AML-193 (cell line): ENCODE measurements at places on chromosomes 3 and 15.

- DNase-seq: no peak
Observed at GRCh38 chr15:35479423-35479822, 66.5 kb downstream of the DPH6 start.

DNA sequence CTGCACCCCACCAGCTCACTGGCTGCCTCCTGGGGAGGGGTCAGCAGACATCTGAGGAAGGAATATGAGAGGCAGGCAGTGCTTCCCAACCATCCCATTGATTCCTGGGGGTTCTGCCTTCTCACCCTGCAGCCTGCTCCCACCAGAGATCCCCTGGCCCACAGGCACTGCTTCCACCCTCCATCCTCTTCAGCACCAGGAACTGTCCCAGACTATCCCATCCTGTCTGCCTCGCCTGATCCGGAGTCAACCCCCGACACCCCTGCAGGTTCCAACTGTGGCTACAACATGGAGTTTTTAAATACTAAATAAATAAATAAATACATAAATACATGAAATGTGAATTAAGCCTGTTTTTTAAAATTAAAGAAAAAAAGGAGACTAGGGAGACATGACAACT lies 43.6 kb downstream of the CACNA2D2 start:
- no peak for DNase-seq

DNA sequence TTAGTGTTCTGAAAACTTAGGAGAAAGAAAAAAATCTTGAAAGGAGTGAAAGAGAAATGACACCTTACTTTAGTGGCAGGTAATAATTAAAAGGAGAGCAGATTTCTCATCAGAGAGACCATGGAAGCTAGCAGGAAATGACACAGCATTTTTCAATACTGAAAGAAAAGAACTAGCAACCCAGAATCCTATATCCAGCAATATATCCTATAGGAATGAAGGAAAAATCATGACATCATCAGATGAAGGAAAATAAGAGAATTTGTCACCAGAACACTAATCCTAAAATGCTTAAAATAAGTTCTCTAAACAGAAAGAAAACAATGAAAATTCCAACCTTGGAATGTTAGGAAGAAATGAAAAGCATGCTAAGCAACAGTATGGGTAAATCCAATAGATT lies 39.8 kb upstream of the MDFIC2 start:
- DNase-seq: no peak

GRCh38 chr15:45200799-45201556 lies 13.2 kb upstream of the SHF start:
- DNase-seq: peak; percentile 49

GRCh38 chr3:112005091-112005672 lies 6.5 kb downstream of the TAGLN3 start:
- no peak for DNase-seq

DNA sequence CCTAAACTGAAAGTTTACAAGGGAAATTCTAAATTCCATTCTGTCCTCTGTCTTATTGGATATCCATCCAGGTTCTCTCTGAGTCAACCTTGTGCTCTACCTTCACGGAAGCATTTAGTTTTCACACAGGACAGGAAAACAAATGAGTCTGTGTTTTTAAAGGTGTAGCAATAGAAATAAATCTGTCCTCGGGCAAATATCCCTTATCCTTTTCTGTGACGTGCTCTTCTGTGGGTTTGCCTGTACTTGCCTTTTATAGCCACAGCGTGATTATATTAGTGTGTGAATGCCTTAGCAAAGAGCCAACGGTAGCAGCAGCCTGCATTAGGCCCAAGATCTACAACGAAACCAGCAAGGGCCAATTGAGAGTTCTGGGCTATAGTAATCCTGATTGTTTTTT lies 127.2 kb upstream of the PLSCR5 start:
- no peak for DNase-seq

DNA sequence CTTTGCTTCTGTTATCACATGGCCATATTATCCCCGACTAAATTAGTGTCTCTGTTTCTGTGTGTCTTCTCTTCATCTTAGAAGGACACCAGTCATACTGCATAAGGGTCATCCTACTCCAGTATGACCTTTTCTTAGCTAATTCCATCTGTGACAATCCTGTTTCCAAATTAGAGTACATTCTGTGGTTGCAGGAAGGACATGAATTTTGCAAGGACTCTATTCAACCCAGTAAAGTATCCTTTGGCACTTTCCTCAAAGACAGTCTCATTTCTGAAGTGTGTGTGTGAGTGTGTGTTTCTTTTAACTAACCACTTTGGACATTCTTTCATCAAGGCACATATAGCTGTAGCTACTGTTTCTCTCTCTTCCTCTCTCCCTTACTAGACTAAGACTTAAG lies 15.2 kb upstream of the MME start:
- no peak for DNase-seq

DNA sequence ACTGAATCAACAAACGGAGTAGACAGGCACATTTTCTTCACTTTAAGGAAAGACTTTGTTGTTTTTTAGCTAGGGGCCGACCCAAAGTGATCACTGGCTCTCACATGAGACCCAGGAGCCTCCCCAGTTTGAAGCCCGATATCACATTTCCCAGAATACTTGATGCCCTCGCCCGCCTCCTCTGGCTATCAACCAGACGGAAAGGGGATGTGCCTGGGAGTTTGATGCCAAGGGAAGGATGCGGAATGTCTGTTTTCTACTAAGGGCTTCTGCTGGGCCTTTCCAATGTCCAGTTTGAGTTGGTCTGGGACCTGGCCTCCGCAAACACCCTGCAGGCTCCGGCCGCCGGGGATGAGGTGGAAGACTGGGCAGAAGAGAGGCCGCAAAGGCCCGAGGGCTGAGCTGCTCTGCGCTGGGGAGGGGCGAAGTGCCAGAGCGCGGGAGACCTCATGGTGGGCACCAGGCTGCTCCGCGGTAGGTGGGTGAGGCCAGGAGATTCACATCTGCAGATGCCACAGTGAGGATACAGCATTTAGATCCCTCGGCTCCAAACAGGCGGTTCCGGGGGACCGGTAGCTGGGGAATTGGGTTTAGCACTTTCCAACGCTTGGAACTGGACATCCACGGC lies 491 bp upstream of the ZNF774 start:
- DNase-seq: no peak

- DNase-seq: no peak
Observed at GRCh38 chr15:101500865-101501551, 11.5 kb upstream of the PCSK6 start.

DNA sequence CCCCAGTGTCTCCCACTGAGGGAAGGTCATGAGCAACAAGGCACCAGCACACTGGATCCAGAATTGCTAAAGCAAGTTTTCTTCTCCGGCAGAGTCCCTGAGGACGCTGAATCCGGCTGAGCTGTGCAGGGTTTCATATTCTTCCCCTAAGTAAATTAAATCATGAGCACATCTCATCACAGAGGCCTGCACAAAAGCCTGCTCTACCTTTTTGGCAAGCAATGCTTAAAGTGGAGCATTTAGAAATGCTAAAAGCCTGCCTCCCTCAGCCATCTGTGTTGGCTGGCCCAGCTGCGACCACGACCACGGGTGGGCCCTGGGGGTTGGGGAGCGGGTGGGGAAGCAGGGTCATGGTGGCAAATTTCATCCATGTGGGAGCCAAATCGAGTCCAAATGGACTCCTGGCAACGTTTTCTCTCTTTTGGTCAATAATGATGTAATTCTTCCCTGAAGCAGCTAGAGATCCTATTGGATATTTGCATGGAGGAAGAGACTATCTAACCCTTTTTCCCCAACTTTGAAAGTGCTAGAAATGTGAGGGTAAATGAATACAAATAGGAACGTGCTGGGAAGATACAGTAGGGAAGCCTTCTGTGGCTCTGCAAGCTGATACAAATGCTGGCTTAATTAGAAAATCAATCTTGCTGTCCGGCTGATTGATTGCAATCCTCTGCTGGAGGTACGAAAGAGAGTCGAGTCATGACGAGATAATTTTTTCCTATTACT lies 532.8 kb upstream of the TBL1XR1 start:
- no peak for DNase-seq

GRCh38 chr15:50496692-50497091 lies 49.8 kb downstream of the USP50 start:
- no peak for DNase-seq

DNA sequence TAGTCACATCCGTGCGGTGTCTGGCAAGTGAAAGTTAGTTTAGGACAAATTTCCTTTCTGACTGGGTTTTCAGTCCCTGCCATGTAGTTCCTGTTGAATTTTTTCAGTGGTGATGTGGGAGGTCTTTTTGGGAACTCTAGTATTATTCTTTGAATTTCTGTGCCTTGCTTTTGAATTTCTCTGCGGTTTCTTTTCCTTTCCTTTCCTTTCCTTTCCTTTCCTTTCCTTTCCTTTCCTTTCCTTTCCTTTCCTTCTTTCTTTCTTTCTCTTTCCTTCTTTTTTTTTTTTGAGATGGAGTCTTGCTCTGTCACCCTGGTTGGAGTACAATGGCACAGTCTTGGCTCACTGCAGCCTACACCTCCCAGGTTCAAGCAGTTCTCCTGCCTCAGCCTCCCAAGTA lies 88.2 kb downstream of the CGNL1 start:
- no peak for DNase-seq

DNA sequence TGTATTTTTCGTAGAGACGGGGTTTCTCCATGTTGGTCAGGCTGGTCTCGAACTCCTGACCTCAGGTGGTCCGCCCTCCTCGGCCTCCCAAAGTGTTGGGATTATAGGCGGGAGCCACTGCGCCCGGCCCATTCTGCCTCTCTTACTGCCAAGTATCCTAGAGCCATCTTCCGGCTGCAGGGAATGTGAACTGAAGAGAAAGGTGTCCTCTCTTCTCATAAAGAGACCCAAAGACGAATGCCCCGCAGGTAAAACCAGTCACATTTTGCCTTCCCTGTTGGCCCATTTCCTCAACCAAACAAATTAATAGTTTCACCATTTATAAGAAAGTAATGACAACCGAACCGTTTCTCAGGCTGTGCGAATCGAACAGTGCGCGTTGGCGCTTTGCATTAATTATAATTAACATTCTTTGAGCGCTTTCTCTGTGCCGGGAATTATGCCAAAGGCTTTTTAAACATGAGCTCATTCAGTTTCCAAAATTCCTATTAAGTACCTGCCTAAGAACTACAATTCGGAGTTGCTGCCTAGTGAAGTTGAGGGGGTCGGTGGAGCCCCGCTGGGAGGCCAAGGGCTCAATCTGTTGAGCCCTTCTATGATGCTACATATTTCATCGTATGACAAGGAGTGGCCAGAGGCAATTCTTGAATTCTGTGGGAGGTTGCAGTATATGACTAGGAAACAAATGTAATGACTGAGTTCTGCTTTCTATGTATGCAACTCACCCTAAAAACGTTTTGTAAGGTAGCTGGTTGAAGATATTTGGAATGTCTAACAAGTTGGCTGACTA lies 819 bp upstream of the RPL24 start:
- no peak for DNase-seq

DNA sequence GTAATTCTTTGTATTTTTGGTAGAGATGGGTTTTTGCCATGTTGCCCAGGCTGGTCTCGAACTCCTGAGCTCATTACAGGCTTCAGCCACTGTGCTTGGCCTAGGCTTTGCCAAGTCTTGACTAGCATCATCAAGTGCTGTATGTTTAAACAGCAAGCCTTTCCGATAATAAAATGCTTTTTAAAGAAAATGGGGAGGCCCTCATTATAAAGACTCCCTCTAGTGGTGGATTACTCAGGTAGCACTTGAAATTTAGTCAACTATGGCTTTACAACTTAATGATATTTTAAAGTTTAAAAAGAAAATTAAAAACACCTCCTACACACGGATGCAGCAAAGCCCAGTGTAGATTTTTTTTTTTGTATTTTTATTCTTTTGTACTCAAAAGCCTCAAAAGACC lies 213.6 kb downstream of the GAP43 start:
- DNase-seq: peak; percentile 35

DNA sequence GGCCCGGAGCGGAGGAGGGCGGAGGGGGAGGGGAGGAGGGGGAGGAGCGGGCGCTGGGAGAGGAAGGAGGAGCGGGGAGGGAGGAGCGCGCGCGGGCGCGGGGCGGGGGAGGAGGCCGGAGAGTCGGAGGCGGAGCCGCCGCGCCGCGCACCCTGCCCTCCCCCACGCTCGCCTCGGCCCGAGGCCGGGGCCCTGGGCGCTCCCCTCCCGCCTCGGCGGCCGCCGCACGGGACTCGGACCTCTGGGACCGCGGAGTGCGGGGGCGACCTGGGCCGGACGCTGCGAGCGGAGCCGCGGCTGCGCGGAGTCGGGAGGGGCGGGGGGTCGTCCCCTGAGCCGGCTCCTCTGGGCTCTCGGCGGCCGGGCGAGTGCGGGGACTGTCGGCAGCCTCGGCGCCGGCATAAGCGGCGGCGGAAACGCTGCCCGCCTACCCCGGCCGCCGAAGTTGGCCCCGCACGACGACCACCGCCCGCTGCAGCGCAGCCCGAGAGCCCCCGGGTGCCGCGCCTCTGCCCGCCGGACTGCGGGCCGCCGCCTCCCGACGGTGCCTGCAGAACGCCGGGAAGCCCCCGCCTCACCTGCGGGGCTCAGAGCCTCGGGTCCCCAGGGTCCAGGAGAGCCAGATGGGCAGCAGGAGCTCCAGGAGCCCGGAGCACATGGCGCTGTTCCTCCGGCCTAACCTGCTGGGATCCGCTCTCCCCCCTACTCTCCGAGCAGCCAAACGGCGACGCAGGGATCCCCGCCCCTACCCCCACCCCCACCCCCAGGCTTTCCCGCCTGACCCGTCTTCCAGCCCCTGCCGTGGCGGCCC lies 406 bp upstream of the GABRB3 start:
- no peak for DNase-seq

- no peak for DNase-seq
Observed at GRCh38 chr15:31102039-31102321, 455 bp upstream of the TRPM1 start.

- no peak for DNase-seq
Observed at GRCh38 chr3:195105389-195105788, 165.6 kb downstream of the XXYLT1 start.

DNA sequence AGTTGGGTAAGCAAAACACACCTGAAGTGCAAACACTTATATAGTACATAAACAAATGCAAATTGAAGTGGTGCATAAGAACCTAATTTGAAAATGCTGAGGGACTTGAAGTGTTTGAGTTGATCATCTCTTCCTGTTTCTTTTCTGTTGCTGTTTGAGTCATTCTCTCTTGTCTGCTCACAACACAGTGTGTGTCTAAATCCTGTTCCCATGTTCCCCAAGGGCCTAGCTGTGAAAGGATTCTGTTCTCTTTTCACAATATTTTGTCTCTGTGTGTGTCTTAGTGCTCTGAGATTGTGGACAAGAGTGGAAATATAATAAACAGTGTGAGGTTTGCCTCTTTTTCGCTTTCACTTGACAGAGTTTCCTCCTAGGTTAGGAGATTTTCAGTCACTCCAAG lies 6.1 kb downstream of the CD96 start:
- peak; percentile 71 for DNase-seq

DNA sequence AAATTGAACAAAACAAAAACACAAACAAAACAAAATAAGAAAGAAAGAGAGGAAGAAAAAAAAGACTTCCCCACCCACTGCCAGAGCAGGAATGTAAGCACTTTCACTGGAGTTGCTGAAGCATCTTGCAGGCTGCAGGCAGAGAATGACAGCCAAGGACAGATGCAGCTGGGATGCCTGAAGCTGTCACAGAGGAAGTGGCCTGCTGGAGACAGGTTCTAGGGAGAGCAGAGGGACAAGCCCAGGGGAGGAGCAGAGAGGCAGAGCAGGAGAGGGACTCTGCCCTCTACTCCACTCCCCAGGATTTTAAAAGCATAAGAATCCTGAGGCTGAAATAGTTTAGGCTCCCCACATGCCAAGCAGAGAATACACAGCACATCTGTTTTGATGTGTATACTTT lies 326.2 kb downstream of the TUSC7 start:
- DNase-seq: no peak

- DNase-seq: no peak
Observed at GRCh38 chr15:40448354-40448753, 7.6 kb downstream of the BAHD1 start.

GRCh38 chr3:73828348-73828747 lies 203.6 kb upstream of the PDZRN3 start:
- DNase-seq: no peak
